ENCODE measurements at places on chromosomes 11 and 22.

DNA sequence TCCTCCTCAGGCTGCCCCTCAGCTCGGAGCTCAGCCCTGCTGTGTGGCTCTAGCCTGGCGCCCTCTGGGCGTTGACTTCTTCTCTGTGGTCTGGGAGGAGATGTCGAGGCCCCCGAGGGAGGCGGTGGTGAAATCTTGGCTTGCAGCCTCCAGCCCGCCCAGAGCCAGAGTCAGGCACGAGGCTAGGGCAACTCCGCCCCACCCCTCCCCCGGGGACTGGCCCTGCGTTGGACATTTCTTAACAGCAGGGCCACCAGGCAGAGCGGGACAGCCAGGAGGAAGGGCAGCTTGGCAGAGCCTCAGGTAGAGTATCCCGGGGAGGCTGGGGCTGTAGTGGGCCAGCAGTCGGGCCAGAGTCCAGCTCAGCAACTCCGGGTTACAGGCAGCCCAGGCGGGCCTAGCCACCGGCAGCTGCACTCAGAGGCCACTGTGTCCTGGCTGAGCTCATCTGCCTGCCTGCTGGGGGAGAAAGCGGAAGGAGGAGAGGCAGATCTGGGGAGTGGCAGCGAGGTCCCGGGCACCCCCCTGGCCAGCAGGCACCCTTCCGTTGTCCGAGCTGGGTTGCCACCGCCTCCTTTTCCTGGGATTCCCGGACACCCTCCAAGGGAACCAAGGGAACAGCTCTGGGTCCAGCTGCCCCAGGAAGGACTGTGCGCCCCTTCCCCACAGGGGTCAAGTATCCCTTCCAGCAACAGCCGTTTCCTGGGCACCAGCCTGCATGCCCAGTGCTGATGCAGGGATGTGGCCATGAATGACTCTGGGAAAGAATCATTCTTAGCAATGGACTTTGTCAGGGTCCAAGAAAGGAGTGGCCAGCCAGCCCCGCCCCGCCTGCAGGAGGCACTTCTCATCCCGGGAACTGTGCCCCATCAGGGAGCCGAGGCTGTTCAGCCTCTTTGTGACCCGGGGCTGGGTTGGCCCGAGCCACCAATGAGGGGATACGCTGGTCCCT is at the start of gene ALDH3B1:
Gene ALDH3B1, plus strand, starts transcription at position 238 of the 952 bp plus-strand sequence. CDS start 4,971 bp downstream, outside the sequence.
- peak; percentile 87 for DNase-seq

DNA sequence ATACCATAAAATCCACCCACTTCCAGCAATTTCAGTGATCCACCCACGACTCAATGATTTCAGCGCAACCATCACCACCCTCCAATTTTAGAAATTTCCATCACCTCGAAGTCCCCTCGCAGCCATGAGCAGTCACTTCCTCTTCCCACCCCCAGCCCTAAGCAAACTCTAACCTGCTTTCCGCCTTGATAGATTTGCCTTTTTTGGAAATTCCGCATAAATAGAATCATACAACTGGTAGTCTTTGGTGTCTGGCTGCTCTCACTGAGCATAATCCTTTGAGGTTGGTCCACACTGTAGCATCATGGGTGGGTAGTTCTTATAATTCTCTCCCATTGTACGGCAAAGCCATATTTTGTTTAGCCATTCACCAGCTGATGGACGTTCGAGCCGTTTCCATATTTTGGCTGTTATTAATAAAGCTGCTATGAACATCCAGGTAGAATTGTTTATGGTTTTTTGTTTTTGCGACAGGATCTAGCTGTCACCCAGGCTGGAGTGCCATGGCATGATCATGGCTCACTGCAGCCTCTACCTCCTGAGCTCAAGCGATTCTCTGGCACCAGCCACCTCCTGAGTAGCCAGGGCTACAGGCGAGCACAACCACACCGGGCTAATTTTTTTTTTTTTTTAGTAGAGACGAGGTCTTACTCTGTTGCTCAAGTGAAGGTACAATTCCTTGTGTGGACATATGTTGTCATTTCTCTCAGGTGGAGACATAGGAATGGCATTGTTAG is 16.0 kb downstream of the PIM3 start:
- DNase-seq = no peak

DNA sequence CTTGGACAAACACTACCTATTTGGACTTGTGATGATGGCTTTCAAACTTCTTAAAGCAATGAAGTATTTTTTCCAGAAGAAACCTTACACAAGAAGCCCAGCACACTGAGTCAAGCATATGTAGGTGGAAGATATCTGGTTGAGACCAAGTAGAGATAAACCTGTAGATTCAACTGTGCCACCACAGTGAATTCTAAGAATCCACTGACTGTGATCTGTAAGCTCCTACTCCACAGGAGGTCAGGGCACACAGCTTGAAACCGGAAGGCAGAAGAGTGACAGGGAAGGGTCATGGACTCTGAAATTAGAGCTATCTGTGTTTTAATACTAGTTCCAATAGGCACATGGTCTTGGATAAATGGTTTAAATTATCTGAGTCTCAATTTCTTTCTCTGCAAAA is 404.5 kb downstream of the ETS1 start:
- DNase-seq = no peak

DNA sequence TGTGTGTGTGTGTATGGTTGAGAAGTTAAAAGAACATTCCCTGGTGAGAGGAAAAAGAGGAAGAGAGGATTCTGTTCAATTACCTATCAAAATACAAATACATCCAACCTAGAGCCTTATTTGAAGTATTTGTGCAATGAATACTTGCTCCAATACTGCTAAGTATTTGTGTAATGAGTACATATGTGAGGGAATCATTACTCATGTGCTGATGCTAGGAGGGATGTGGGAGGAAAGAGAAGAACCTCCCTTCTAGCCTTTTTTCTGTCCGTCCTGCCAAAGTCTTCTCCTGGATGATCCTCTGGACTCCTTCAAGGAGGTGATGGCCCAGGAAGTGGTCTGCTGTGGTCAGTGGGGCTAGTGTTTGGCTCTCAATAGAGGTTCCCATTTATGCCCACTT is 36.0 kb upstream of the ACCSL start:
- no peak for DNase-seq

DNA sequence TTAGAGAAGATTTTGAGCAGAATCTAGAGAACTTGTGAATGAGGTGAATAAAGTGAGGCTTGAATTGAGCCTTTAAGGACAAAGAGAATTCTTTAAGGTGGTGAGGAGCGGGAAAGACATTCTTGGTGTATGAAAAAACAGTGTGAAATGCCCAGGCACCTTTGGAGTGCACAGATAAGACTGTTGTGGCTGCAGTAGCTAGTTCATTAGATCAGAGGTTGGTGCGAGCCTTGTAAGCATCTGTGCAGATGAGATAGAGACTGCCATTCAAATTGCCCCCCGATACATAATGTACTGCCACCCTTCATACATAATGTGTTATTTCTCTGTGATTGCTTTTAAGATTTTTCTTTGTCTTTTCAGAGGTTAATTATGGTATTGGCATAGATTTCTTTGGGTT is 31.3 kb downstream of the ATXN10 start:
- DNase-seq = no peak

All from spinal cord (tissue), 10 donors.